ENCODE measurements at places on chromosomes 5 and 9. TPM values are rescaled to one million over a fixed set of nuclear protein-coding genes. Genes with fewer than 3 reads are reported as not detected.

Gene MYO10
- total RNA-seq = 34.7 TPM

Gene FGF10
- 4.7 TPM for total RNA-seq

Gene B4GALT1
- total RNA-seq = 29.3 TPM

Gene ANKRD34B
- total RNA-seq = not detected

Gene IL5
- total RNA-seq = not detected

Gene TSSK1B
- not detected for total RNA-seq

Gene SUSD3
- total RNA-seq = 6.5 TPM
